ENCODE measurements at places on chromosomes 5 and 9. TPM values are rescaled to one million over a fixed set of nuclear protein-coding genes. Genes with fewer than 3 reads are reported as not detected.

The KCNMB1 gene
- 2.5 TPM for total RNA-seq

The EMB gene
- 30.3 TPM for total RNA-seq

The ADAMTSL1 gene
- total RNA-seq: 3.7 TPM

The LOX gene
- 16.2 TPM for total RNA-seq

The RANBP3L gene
- 2.8 TPM for total RNA-seq

- H3K4me3 ChIP-seq: no peak overlapping the region
- H3K27me3 ChIP-seq: no peaks in the 10 kb centered on the region
- peaks cover 89% of the 10 kb centered on the region for H3K36me3 ChIP-seq
- no peaks in the 10 kb centered on the region for H3K4me1 ChIP-seq
Measured at GRCh38 chr5:132595624-132596023, 38.8 kb downstream of the RAD50 start.

- peaks cover 8% of the 10 kb centered on the region for H3K4me1 ChIP-seq
- no peak for DNase-seq
- no peaks in the 10 kb centered on the region for H3K36me3 ChIP-seq
- H3K4me3 ChIP-seq: no peak overlapping the region
Measured at GRCh38 chr5:73295921-73296320, 122.9 kb downstream of the TMEM174 start.

- no peak overlapping the region for H3K4me3 ChIP-seq
- no peaks in the 10 kb centered on the region for H3K27me3 ChIP-seq
- H3K36me3 ChIP-seq: no peaks in the 10 kb centered on the region
- no peaks in the 10 kb centered on the region for H3K4me1 ChIP-seq
- no peak for DNase-seq
Measured at GRCh38 chr5:100270023-100270771, 265.0 kb upstream of the FAM174A start.
